CD8-positive, alpha-beta memory T cell (primary cell): ENCODE measurements at places on chromosomes 6 and 20. TPM values are rescaled to one million over a fixed set of nuclear protein-coding genes. Genes with fewer than 3 reads are reported as not detected.

DNA sequence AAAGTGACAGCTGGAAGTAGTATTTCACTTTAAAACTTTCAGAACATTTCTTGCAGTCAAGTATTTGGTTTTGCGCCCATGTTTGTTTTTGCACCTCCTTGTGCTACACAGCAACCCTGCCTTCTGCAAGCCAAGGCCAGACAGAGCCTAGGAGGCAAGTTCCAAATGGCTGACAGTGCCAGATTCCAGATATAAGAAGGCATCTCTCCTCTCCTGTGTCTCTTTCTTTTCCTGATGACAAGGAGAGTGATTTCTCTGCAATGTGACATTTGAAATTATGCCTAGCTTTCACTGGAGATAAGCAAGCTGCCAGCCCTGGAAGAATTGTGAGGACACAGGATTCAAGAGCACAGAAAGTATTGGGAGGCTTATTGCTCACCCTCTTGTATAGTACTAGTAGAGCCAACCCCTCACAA lies 149.1 kb upstream of the TENT5A start:
- H3K27ac ChIP-seq, result no peak overlapping the region
- no peak for DNase-seq
- no peaks in the 10 kb centered on the region for H3K27me3 ChIP-seq
- H3K36me3 ChIP-seq, result no peaks in the 10 kb centered on the region

DNA sequence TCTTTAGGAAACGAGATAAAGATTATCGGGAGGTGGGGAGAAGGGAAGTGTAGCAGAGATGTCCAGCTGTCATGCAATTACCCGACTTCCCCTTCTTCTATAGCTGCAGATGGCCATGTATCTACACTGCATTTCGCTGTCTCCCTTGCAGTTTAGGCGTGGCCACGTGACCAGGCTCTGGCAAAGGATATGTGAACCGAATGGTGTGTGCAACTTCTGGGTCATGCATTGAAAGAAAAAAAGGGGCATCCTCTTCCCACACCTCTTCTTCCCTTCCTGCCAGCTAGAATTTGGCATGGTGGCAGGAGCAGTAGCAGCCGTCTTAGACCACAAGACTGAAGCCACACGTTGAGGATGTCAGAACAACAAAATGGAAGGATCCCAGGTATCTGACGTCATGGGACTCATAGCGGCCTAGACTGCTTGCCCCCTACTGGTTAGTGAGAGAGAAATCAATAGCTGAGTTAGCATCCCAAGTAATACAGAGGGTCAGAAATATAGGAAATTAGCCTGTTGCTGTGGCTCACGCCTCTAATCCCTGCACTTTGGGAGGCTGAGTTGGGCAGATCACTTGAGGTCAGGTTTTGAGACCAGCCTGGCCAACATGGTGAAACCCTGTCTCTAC lies 32.8 kb downstream of the TCF15 start:
- H3K27ac ChIP-seq, result no peak overlapping the region
- no peak for DNase-seq
- H3K4me3 ChIP-seq, result no peak overlapping the region
- H3K36me3 ChIP-seq, result no peaks in the 10 kb centered on the region

GRCh38 chr20:52217689-52218395 lies 26.3 kb upstream of the ZFP64 start:
- no peaks in the 10 kb centered on the region for H3K36me3 ChIP-seq
- no peak for DNase-seq
- no peaks in the 10 kb centered on the region for H3K4me1 ChIP-seq

OOEP gene
- total RNA-seq, result 0.47 TPM

TMEM200A gene
- 1.4 TPM for total RNA-seq

OR12D2 gene
- total RNA-seq, result not detected

DNA sequence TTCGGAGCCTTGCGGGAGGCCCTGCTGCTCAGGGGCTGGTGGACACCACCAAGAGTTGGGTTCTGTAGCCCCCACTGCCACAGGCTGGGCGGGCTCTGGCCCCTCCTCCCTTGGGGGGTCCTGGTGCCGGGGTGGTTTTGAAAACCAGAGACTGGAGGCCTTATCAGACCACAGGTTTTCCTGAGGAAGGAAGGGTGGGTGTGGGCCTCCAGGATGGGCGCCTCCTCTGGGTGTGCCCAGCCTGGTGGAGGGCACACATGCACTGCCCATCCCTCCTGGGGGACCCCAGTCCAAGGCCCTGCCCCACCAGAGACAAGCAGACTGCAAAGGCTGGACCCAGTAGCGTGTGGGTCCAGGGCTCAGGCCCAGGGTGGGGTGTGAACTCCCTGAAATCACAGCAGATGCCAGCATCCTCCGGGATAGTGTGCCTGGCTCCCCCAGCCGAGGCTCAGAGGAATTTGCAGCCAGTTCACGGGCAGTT lies 13.5 kb upstream of the ZBTB46 start:
- peaks cover 33% of the 10 kb centered on the region for H3K27me3 ChIP-seq
- DNase-seq, result no peak
- H3K27ac ChIP-seq, result no peak overlapping the region
- no peaks in the 10 kb centered on the region for H3K36me3 ChIP-seq
- H3K4me3 ChIP-seq, result no peak overlapping the region
- H3K4me1 ChIP-seq, result peaks cover 18% of the 10 kb centered on the region

DNA sequence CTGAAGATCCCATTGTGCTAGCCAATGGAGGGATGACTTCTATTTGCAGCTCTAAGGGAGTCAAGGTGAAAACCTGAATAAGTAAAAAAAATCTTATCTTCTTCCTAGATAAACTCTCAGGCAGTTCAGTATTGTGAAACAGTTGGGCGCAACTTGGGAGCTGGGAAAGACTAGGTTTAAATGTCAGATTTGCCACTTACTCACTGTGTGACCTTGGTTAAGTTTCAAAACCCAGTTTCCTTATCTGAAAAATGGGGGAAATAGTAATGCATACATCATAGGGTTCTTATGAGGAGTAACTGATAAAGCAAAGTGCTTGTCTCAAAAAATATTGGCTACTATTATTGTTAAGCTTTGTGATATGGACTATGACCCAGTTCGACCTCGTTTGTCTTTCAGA lies 88.8 kb downstream of the CD83 start:
- H3K4me1 ChIP-seq, result peaks cover 1% of the 10 kb centered on the region
- no peaks in the 10 kb centered on the region for H3K36me3 ChIP-seq
- DNase-seq, result no peak
- H3K4me3 ChIP-seq, result no peak overlapping the region
- no peak overlapping the region for H3K27ac ChIP-seq

DNA sequence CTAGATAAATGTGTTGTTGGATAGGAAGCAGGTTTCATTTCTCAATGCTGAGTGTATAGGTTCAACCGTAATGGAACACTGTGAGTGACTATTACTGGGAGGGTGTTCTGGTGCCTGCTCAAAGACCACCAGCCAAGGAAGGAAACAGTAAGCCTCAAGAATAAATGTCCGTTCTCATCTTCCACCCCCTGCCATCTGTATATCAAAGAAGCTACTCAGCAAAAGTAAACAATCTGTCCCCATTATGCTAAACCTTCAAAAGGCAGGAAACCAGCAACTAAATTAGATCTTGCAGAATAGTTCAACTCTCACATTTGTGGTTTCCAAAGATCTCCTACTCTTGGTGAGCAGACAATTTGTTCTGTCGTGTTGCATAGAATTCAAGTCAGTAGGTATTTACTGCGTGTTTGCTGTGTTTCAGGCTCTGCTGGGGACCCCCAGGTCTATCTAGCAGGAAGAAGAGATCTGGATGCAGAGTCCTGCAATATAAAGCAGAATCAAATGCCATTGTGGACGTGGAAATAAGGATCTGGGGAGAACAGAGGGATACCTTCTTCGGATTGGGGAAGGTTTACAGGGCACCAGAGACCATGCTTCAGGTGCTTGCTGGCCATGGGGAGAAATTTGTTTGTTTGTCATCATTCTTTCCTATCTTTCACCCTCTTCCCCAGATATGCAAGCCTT lies 87.3 kb downstream of the SCML4 start:
- DNase-seq, result no peak
- peaks cover 96% of the 10 kb centered on the region for H3K4me1 ChIP-seq
- H3K4me3 ChIP-seq, result peak overlapping the region; percentile 37
- H3K36me3 ChIP-seq, result no peaks in the 10 kb centered on the region
